ENCODE measurements at places on chromosomes 4 and X. TPM values are rescaled to one million over a fixed set of nuclear protein-coding genes. Genes with fewer than 3 reads are reported as not detected.

DNA sequence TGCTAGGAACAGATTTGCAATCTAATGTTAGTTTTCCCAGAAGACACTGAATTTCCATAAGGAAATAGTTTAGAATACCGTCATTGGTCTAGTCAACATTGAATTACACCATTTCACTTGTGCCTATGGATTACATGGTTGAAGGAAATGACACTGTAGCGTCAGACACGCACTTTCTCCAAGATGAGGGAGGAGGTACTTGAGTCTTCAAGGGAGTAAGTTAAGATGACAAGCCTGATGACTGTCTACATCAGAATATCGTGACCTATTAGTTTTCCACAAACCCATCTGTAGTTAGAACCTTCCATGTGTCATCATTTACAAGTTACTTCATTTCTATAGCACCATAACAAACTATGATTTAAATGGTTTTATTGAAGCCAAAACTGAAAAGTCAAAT lies 153.7 kb downstream of the AMELX start:
- H3K36me3 ChIP-seq, result no peaks in the 10 kb centered on the region
- no peaks in the 10 kb centered on the region for H3K4me1 ChIP-seq
- no peak for DNase-seq
- H3K27ac ChIP-seq, result no peak overlapping the region
- H3K27me3 ChIP-seq, result no peaks in the 10 kb centered on the region
- no peak overlapping the region for H3K4me3 ChIP-seq

GRCh38 chr4:77826275-77826674 lies 7.1 kb upstream of the CNOT6L start:
- no peaks in the 10 kb centered on the region for H3K36me3 ChIP-seq
- H3K27me3 ChIP-seq, result no peaks in the 10 kb centered on the region
- no peak for DNase-seq
- no peak overlapping the region for H3K27ac ChIP-seq
- no peaks in the 10 kb centered on the region for H3K4me1 ChIP-seq
- H3K4me3 ChIP-seq, result no peak overlapping the region

GRCh38 chr4:107247738-107248137 lies 211.6 kb upstream of the DKK2 start:
- no peaks in the 10 kb centered on the region for H3K27me3 ChIP-seq
- no peaks in the 10 kb centered on the region for H3K4me1 ChIP-seq
- DNase-seq, result no peak
- H3K36me3 ChIP-seq, result no peaks in the 10 kb centered on the region
- H3K27ac ChIP-seq, result no peak overlapping the region

- H3K27me3 ChIP-seq, result no peaks in the 10 kb centered on the region
- no peak overlapping the region for H3K4me3 ChIP-seq
- H3K27ac ChIP-seq, result no peak overlapping the region
- no peak for DNase-seq
These were observed 25.3 kb downstream of the HS6ST2 start for GRCh38 chrX:132933170-132933569.

DNA sequence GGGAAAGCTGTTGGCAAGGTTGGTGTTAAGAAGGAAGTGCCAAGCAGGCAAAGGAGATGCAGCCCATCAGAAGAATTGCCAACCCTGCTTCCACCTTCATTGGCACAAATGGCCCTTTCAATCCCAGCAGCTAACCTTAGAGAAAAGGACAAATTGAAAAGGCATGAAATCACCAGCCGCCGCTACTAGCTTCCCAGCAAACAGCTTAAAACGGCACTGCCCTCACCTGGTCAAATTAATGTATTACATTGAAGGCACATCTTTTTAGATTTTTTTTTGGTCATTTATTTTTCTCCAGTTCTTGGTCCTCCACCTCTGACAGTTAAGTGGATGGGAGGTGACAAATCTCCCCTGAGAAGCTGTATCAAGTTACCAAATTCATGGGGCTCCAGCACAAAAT lies 51.0 kb upstream of the NHSL2 start:
- H3K27me3 ChIP-seq, result no peaks in the 10 kb centered on the region
- DNase-seq, result no peak
- no peaks in the 10 kb centered on the region for H3K4me1 ChIP-seq
- H3K4me3 ChIP-seq, result no peak overlapping the region
- no peaks in the 10 kb centered on the region for H3K36me3 ChIP-seq
- no peak overlapping the region for H3K27ac ChIP-seq

- no peak for DNase-seq
- peaks cover 1% of the 10 kb centered on the region for H3K4me1 ChIP-seq
- H3K27ac ChIP-seq, result no peak overlapping the region
- H3K36me3 ChIP-seq, result no peaks in the 10 kb centered on the region
- no peaks in the 10 kb centered on the region for H3K27me3 ChIP-seq
These were observed 156.3 kb upstream of the RAI2 start for GRCh38 chrX:18017411-18017810.

GRCh38 chr4:102642631-102643298 lies 118.0 kb downstream of the MANBA start:
- H3K4me3 ChIP-seq, result no peak overlapping the region
- no peak for DNase-seq
- H3K27ac ChIP-seq, result no peak overlapping the region
- H3K27me3 ChIP-seq, result no peaks in the 10 kb centered on the region
- H3K4me1 ChIP-seq, result no peaks in the 10 kb centered on the region

DNA sequence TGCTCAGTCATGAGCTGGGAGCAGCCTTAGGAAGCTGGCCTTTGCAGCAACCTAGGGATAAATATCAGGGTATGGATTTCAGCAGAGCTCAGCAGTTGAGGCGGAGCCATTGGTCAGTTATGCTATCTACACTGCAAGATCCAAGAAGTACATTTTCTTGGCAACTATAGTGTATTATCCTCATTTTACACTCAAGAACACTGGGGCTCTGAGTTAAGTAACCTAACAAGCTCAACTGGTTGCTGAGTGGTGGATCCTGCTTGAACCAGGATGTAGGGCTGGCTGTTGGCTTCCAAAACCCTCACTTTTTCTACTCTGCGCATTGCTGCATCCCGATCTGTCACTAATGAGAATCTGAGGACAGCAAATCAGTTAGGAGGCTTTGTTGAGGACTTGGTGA lies 1.5 kb upstream of the SCARB2 start:
- H3K27me3 ChIP-seq, result no peaks in the 10 kb centered on the region
- no peak overlapping the region for H3K27ac ChIP-seq
- H3K4me3 ChIP-seq, result no peak overlapping the region
- peaks cover 16% of the 10 kb centered on the region for H3K4me1 ChIP-seq
- DNase-seq, result no peak

Gene TCEAL3
- 72.7 TPM for total RNA-seq

Gene ARSD
- total RNA-seq, result 42.1 TPM

Gene TMEM271
- total RNA-seq, result not detected

Gene POU3F4
- not detected for total RNA-seq

Gene ARX
- 91.5 TPM for total RNA-seq
